ENCODE measurements at places on chromosomes 11 and 22. TPM values are rescaled to one million over a fixed set of nuclear protein-coding genes. Genes with fewer than 3 reads are reported as not detected.

The TREH gene
- not detected for total RNA-seq

The POU2AF3 gene
- total RNA-seq, result 2.4 TPM

GRCh38 chr22:49148895-49149418 lies 678.7 kb downstream of the BRD1 start:
- no peak for DNase-seq

The DAGLA gene
- 9.4 TPM for total RNA-seq

The CASP5 gene
- not detected for total RNA-seq

- no peak for DNase-seq
Observed at GRCh38 chr22:18058371-18059093, 19.3 kb upstream of the PEX26 start.

The MMP27 gene
- total RNA-seq, result not detected

GRCh38 chr11:112219476-112220232 lies 6.6 kb upstream of the PTS start:
- no peak for DNase-seq

GRCh38 chr11:106159836-106160235 lies 82.4 kb downstream of the AASDHPPT start:
- no peak for DNase-seq

DNA sequence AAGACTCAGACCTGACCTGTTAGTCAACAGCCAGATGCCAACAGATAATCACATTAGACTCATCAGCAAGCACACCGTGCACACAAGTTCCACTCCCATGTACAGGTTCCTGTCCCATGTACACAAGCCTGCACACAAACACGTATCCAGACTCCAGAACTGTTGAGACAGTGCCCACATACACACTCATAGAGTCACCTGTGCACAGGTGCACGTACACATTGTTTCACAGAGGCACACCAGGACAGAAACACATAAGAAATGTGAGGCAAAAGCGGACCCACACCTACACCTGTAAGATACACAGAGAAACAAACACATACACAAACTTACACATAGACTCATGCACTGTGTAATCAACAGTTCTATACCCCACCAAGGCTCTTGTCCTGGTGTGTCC lies 2.7 kb upstream of the ZNF74 start:
- no peak for DNase-seq

DNA sequence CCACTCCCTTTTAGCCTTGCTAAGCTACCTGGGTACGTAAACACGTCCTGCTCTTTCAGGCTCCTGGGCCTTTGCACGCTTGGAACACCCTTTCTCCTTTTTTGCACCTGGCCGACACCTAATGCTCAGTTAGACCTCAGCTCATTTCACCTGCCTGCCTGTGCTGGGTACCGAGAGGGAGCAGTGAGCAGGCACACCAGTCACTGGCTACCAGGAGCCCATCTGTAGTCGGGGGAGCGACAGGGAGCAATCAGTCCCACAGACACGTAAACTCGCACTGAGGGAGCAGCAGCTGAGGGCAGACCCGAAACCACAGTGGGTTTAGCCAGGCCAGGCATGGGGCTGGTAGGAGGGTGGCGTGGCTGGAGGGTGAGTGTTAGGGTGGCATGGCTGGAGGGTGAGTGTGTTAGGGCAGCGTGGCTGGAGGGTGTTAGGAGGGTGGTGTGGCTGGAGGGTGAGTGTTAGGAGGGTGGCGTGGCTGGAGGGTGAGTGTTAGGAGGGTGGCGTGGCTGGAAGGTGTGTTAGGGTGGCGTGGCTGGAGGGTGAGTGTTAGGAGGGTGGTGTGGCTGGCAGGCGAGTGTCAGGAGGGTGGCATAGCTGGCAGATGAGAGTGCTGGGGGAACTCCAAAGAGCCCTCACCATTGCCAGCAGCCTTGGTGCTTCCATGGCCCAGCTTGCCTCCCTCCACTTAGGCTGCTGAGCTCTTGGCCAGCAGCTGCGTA lies 6.4 kb upstream of the GTSE1 start:
- DNase-seq, result no peak

The CDON gene
- 10.6 TPM for total RNA-seq

GRCh38 chr11:8325591-8326304 lies 62.1 kb upstream of the LMO1 start:
- no peak for DNase-seq

GRCh38 chr11:61820174-61820573 lies 3.4 kb upstream of the FADS1 start:
- no peak for DNase-seq

The GPR83 gene
- not detected for total RNA-seq

The ST13 gene
- 85.9 TPM for total RNA-seq

GRCh38 chr11:13772223-13773046 lies 104.0 kb downstream of the FAR1 start:
- DNase-seq, result no peak

The LRP4 gene
- 3.8 TPM for total RNA-seq

DNA sequence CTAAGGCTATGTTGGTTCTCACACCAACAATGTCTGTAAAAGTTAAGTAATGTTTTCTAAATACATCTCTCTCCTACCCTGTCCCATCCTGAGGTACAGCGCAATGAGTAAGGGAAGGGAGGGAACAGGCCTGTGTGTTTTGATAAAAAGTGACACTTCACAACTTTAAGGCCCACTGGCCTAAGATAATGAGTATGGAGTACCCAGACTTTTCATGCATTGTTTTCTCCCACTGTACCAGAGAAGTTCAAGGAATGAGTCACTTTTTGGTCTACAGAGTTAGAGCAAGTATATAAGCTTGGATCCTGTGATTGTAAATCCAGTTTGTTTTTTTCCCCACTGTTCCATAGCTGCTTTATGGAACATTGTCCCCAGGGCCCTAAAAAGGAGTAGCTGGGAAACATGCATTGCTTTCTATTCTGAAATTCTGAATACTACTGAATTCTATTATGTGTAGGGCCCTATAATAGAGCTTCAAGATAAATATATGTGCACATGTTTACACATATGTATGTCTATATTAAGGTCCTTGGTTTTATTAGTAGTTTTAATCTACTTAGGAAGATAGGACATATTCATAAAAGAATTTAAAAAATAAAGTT lies 29.8 kb downstream of the KCNE3 start:
- no peak for DNase-seq

GRCh38 chr11:1225386-1226225 lies 2.7 kb downstream of the MUC5B start:
- no peak for DNase-seq

The PGA3 gene
- total RNA-seq, result not detected

DNA sequence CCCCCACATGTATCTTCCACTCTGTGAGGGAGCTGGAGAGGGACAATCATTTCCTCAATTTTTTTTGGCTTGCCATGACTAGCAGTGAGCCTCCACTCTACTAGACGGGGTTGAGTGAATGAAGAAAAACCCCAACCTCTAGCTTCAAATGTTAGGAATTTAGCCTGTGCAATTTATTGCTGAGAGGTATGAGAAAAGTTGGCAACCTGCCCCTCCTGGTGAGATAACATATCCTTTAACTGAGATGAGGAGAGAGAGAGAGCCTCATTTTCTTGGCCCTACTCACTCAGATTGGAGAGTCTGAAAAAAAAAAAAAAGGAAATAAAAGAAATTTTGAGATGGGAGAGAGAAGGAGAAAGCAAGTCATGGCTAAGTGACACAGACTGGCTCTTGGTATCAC lies 218.2 kb upstream of the CARD18 start:
- no peak for DNase-seq

DNA sequence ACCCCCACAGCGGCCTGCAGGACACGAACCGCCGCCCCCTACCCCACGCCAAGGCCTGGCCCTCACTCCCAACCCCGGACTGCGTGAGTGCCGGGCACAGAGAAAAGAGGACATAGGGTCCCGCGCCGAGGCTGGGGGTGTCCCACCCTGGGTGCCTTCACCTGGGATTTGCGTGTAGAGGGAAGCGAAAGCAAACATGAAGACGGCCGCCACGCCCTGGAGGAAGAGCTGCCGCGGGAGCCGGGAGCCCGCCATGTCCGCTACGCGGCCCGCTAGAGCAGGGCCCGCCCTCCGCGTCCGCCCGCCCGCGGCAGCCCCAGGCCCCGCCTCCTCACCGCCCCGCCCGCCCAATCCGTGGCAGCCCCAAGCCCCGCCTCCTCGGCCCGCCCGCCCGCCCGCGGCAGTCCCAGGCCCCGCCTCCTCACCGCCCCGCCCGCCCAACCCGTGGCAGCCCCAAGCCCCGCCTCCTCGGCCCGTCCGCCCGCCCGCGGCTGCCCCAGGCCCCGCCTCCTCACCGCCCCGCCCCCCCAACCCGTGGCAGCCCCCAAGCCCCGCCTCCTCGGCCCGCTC lies at the start of gene LMF2:
Gene LMF2, minus strand, starts transcription at position 282 of the 570 bp plus-strand sequence. Its CDS starts 27 bp downstream, at position 255.
- DNase-seq, result peak; percentile 91

- no peak for DNase-seq
Observed at GRCh38 chr11:44247508-44247907, 62.4 kb downstream of the ALX4 start.

- DNase-seq, result no peak
Observed at GRCh38 chr11:128734832-128735224, 41.0 kb downstream of the FLI1 start.

GRCh38 chr11:117511483-117511930 lies 183.9 kb downstream of the CEP164 start:
- no peak for DNase-seq

DNA sequence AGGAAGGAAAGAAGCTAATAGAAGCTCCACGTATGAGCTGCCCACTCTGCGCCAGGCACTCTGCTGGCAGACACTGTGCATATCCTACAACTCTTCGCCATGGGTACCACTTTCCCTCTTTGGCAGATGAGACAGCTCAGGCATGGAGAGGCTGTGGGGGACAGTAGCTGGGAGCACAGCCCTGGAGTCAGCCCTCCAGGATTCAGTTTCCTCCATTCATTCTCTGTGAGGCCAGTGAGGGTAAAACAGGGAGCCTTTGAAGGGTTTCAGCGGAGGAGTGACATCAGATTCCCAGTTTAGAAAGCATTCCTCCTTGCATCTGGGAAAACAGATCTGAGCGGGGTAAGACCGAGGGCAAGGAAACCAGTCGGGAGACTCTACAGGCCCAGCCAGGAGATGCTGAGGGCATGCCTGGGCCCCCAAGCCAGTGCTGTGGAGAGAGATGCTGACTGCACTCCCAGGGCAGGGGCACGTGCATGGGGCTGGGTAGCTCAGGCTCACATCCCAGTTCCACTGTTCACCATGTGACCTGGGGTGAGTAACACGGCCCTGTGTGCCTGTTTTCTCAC lies 58.3 kb upstream of the EMID1 start:
- DNase-seq, result no peak

- no peak for DNase-seq
Observed at GRCh38 chr22:24401931-24402367, 25.4 kb upstream of the ADORA2A start.

The SYCE3 gene
- not detected for total RNA-seq

DNA sequence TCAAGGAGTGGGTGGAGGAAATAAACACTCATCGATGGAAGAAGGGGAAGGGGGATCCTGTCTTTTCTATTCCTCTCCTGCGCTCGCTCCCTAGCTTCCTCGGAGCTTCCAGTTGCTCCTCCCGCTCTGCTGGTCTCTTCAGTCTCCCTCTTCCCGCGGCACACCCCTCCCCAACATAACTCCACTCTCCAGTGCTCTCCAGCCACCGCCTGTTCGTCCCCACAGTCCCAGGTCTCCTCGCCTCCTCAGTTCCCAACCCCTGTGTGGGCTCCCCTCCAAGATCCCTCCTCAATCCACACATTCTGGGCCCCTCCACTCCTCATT lies 438 bp downstream of the ZW10 start:
- no peak for DNase-seq

DNA sequence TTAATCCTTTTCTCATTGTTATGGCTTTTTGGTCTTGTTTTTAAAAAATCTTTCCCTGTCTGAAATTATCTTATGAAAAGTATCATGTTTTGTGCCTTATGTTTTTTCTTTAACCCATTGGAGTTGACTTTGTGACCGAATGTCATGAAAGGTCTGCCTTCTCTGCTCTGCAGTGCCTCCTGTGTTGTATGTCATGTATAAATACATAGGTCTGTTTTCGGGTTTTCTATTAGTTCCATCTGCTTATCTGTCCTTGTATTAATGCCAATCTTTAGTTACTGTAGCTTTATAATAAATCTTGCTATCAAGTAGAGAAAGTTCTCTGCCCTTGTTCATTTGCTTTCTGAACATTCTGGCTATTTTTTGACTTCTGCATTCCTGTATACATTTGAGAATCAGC lies 73.0 kb downstream of the ZBTB44 start:
- no peak for DNase-seq

- DNase-seq, result no peak
Observed at GRCh38 chr11:13294178-13294577, 16.6 kb downstream of the BMAL1 start.

The OR6A2 gene
- total RNA-seq, result 0.10 TPM

DNA sequence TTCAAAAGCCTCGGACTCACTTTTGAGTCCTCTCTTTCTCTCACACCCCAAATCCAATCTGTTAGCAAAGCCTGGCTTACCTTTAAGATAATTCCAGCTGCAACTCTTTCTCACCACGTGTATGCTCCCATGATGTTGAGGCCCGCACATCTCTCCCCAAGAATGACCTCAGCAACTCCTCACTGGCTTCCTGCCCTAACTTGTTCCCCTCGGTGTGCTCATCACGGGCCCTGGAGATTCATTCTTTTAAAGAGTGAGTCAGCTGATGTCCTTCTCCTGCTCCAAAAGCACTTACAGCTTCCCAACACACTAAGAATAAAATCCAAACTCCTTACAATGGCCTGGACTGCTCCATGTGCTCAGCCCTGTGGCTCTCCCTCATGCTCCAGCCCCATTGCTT lies 1041.3 kb downstream of the OPCML start:
- DNase-seq, result no peak

- DNase-seq, result no peak
Observed at GRCh38 chr11:111684251-111684650, 81.9 kb downstream of the PPP2R1B start.

The OR52H1 gene
- not detected for total RNA-seq

DNA sequence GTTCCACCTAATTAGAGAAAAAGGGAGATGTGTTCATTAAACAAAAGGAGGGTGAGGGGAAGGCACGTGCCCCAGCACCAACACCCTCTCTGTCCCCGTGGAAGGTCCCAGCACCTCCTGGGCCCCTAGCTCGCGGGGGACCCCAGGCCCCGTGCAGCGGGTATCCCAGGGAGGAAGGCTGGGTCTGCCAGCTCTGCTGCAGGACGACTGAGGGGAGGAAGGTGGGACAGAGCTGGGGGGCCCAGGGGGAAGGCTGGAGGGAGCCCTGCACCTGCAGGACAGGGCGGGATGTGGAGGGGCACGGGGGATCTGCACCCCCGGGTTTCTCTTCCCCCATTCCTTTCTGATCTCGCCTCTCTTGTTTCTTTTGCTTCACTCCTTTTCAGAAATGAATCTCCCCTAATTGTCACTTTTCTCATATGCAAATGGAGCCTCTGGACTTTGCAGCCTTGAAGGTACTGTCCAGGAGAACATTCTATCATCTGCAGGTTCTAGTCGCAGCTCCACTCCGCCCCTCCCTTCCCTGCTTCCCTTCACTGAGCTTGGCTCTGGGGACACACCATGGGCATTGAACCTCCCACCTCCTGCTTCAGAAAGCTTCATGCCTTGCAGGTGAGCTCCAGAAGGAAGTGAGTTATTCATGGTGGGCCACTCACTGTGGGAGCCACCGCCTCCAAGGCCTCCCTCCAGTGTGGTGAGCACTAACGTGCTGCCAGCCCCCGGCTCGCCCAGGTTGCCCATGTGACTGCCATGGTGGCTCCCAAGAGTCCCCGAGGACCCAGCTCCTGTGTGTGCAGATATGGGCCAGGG lies 111.0 kb downstream of the ST3GAL4 start:
- DNase-seq, result no peak

Data from upper lobe of left lung (tissue), 6 donors.